ENCODE measurements at places on chromosomes 12 and 14.

GRCh38 chr14:95463171-95463901 is 53.1 kb downstream of the SYNE3 start:
- no peak for DNase-seq

DNA sequence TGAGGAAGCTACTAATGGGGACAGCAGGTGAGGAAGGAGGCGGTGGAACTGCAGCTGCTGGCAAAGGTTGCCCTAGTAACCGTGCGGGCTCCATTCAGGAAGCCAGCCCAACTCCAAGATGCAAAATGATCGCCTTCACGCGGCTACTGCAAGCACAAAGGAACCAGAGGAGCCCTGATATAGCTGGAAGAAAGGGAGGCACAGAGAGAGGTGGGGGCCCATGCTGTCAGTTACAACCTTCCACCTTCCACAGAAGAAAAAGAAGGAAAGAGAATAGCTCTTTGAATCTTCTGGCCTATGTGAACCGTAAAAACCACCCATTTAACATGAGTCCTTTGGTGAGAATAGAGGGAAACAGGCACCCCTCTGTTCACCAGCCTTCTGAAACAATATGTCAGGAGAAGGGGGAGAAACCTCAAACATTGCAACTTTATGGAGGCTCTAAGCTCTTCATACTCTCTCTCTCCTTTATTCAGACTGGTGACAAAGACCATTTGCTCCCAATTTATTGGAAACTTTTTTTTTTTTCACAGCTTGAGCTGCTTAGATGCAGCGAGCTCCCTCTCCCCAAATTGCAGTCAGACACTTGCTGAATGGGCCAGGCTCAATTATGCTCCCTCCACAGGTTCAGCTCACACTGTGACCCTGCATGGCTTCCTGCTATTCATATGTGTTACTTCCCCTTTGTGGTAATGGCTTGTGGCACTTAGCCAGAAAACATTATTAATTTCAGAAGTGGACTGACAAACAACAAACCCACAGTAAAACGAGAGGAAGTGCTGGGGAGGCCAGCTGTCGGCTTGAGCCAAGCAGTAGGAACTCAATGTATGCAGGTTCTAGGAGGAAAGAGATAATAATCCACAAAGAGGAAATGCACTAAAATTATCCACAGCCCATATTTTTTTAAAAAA is 6.2 kb downstream of the DUSP6 start:
- DNase-seq, result no peak

DNA sequence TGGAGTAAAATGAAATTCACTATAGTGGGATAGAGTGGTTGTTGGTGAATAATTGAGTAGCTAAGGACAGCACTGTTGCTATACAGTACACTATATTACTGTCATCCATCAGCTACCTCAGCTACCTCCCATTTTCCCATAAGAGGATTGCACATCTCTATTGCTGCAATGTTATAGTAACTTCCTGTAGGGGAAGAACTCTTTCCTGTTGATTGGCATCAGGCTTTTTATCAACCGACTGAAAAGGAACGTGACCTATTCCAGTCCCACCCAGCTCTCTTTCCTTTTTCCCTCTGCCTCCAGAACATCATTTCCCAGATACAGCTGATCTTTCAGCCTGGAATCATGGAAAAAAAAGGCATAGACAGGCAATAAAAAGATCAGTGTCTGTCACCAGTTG is 117.4 kb downstream of the ADAMTS20 start:
- DNase-seq, result no peak

DNA sequence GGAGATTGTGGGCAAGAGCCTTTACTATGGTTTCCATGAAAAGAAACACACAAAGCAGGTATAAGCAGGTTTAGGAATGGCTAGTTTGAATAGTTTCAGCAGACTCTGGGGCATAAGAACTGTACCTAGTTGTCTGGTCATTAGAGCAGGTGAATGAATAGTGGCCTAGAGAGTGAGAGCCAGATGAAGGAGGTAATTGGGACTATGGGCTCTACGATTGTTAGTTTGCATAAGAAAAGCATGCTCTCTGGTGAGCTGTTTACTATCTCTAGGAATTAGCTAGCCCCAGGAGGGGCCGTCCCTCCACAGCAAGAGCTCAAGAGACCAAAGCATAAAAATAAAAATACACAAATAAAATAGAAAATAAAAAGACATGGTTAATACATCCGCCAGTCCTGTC is 397.5 kb upstream of the GARIN6 start:
- no peak for DNase-seq

GRCh38 chr14:59356312-59356711 is 108.9 kb downstream of the GPR135 start:
- no peak for DNase-seq

DNA sequence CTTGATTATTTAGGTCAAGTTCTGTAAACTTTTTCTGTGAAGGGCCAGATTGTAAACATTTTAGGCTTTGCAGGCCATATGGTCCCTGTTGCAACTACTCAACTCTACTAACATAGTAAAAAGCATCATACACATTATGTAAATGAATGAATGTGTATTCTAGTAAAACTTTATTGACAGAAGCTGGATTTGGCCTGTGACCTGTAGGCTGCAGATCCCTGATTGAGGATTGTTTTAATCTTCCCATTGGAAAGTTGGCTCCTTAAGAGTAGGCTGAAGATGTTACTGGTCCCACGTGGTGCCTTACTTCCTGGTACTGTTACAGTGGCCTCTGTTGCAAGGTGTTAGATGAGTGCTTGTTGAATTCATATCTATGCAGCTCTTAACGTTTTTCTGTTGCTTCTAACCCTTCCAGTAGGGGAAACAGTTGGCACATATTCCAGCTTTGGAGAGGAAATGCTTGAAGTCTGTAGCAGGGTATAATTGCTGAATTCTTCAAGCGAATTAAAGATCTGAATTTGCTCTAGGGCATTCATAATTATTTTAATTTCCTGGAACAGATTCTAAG is 133.6 kb upstream of the DNM1L start:
- no peak for DNase-seq

- no peak for DNase-seq
Observed at GRCh38 chr12:123063535-123063934, 83.1 kb downstream of the ARL6IP4 start.

DNA sequence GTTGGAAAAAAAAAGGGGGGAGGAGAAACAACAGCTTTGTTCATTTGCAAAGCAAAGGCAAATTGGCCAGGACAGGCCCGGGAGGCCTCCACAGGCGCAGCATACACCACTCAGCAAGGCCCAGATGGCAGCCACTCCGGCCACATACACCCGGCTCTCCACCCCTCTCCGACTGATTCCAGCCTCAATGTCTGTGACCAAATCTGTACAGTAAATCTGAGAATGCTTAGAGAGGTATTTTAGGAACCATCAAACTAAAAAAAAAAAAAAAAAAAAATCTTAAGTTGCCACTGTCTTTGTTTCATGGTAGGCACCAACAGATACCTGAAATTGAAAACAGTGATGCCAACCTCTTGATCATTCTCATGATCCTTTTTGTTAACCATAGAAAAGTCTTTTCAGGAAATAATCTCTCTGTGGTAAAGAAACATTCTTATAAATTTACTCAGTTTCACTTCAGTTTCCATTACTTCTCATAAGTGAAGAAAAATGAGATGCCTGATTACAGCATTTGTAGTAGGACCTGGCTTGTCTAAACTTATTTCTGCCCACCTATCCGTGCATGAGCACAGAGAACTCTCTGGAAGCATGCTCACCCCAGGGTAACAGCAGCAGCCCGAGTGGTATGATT is 20.2 kb downstream of the VPS37B start:
- DNase-seq, result peak; percentile 46

DNA sequence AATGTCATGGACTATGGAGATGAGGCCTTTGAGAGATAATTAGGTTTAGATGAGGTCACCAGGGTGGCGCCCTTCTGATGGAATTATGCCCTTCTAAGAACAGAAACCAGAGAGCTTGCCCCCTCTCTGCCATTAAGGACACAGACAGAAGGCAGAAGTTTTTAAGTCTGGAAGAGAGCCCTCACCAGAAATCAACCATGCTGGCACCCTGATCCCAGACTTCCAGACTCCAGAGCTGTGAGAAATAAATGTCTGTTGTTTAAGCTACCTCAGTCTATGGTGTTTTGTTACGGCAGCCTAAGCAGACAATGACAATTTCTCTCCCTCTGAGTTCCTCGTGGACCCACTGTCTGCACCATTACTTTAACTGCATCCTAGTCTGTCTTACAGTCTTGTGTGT is 382.0 kb downstream of the GXYLT1 start:
- DNase-seq, result no peak

GRCh38 chr12:127249428-127249827 is 1017.5 kb upstream of the TMEM132C start:
- no peak for DNase-seq

- DNase-seq, result peak; percentile 86
Observed at GRCh38 chr12:127811988-127812387, 455.0 kb upstream of the TMEM132C start.

- peak; percentile 3 for DNase-seq
Observed at GRCh38 chr12:41013881-41014642, 174.1 kb upstream of the PDZRN4 start.

DNA sequence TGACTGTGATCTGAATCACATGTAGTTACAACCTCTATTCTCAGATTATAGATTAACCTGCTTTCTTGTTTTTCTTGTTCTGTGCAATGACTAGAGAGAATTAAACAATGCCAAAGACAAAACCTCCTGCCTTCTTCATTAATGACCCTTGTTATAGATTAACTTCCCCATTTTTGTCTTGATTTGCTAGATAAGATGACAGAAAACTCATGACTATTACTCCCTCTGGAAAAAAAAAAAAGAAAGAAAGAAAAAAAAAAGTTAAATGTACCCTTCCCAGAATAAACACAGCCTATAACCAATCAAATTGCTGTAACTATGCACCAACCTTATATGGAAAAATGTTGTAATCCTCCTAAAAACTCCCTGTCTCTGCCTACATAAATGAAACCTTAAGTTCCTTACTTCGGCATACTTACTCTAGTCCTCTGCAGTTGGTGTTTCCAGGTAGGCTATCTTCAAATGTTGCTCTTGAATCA is 41.1 kb upstream of the PCED1B start:
- no peak for DNase-seq

DNA sequence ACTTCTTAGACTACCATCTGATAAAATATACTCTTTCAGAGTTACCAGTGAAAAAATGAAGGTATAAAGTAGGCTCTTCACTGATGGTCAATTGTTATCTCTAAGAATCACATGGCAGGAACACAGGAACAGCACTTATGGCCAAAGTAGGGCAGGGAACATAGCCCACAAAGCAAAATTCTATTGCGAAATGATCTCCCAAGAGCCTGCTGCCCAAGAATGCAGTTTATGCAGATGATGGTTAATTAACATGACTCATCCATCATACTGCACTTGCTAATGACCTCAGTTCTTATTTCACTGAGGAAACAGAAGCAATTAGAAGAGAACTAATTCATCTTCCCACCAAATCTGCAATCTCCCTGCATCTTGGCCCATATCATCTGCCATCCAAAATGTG is 133.8 kb downstream of the SLC2A13 start:
- peak; percentile 11 for DNase-seq

DNA sequence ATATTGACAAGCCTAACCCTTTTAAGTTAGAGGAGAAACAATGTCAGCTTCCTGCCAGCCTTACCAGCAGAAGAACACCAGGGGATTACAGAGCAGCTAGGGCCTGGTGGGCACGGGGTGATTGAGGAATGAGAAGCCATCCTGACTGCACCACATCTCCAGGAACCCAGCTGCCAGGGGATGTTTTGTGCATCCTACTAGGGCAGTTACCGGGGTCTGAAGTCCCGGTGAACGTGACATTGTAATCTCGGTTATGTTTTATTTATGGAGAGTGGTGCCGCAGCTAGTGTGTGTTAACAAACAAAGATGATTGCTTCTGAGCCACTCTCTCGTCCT is 115.9 kb downstream of the BCL11B start:
- no peak for DNase-seq

GRCh38 chr12:76190299-76190698 is 105.8 kb upstream of the NAP1L1 start:
- no peak for DNase-seq

DNA sequence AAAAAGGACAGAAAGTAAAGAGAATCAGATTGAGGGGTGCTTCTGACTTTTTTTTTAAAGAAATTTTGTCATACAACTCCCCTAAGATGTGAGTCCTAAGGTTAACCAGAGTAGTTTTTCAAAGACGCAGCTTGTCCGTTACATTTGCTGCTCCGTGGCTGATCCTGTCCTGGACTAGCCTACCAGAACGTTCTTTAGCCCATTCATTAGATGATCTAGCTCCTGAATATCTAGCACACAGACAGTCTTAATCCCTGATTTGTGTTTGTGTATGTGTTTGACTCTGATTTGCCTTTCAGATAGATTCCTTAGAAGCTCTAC is 60.3 kb downstream of the SAMD4A start:
- no peak for DNase-seq

GRCh38 chr12:47188576-47189441 is 109.0 kb upstream of the AMIGO2 start:
- peak; percentile 46 for DNase-seq

DNA sequence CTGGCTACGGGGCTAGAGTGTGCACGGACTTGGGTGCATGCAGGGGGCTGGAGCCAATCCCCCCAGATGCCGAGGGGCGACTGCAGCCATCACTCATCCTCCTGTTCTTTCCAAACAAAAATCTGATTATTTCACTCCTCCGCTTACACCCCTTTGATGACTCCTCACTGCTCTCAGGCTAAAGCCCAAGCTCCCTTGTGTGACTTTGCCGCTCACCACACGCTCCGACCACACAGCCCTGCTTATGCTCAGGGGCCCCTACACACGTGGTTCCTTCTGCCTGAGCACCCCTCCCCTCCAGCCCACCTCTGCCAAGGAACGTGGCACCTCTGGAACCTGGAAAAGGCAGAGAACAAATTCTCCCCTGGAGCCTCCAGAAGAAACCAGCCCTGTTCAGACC is 13.7 kb downstream of the CHFR start:
- DNase-seq, result no peak

GRCh38 chr12:6950401-6950801 is 755 bp upstream of the PTPN6 start:
- no peak for DNase-seq

DNA sequence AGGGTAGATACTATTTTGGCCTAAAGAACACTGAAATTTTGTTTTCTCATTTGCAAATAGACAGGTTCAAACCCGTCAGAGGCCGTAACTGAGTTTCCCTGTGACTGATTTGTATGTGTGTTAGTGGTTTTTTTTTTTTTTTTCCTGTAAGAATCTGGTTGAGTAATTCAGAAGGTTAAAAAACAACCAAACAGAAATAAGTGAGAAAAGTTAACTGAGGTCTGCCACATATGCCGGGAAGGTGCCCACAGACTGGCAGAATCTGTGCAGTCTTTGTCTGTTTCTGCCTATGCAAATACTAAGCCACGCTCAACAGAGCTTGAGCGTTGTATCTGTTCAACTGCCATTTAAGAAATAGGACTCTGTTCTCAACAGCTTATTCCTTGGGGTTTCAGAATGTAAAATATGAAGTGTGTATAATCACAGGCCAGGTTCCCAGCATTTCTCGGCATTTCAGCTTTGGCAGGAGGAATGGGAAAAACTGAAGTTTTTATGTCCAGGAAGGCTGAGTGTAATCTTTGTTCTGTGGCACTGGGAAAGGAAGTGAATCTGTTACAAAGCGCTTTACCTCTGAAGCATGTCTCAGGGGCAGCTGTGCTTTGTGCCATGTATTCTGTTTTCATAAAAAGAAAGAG is 181.9 kb downstream of the PRKCH start:
- no peak for DNase-seq

GRCh38 chr12:122895320-122895703 is 612 bp downstream of the VPS37B start:
- DNase-seq, result no peak

GRCh38 chr12:58727521-58727920 is 192.8 kb downstream of the LRIG3 start:
- DNase-seq, result no peak
